SK-N-DZ (cell line): ENCODE measurements at places on chromosomes 13 and 19.
A peak's percentile ranks its signal among the peaks of the same experiment; 100 is the strongest.

DNA sequence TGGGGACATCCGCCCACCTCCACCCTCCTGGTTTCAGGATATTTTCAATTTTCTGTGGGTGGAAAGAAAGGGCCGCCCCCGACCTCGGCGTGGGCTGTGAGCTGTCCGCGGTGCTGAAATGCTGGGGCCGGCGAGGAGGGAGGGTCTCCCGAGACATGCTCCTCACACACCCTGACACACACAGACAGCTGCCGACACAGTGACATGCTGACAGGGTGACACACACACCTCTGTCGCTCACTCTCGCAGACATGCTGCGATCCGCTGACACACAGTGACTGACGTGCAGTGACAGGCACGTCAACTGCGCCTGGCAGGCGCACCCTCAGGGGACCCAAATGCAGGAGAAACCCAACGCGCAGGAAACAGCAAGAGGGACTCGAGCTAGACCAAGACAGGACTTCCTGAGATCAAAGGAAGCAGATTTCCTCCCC, 25.1 kb upstream of the MEIS3 start:
- DNase-seq = no peak

DNA sequence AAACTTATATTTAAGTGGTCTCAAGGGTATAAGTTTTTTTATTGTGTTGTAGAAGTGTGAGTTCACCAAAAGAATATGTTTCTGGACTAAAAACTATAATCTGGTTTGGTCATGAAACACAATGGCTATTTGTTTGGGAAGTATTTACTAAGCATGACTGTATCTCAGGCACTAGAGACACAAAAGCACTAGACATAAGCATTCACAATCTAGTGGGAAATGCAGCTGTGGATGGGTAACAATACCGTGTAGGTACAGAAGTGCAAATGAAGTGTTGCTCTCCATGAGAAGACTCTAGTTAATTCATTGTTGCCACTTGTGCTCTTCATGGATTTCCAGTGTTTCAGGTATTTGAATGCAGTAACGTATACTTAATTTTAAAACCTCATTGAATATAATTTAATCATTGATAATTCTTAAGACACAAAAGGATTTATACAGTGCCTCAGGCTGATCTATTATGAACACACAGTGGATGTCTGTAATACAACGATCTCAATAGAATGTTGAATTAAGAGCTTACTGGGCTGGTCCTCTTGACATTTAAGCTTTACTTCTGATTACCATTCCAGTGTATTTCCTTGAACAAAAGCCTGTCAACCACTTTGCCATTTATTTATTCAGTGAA, 50.9 kb downstream of the TPT1 start:
- DNase-seq = no peak

DNA sequence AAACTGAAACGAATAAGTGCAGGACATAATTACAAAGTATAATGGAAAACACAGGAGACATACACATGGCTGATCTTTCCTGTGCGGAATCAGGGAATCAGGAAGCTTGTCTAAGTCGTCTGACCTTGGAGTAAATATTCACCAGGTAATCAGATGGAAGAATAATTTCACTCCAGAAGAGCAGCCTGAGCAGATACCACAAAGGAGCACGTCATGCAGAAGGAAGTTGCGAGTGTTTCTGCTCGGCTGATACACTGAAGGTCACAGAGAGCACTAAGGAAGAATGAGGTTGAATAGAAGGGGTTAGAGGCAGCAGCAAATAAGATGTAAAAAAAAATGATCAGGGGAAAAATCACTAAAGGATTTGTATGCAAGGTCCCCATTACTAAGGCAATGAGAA, 122.3 kb upstream of the GPC6 start:
- no peak for DNase-seq

DNA sequence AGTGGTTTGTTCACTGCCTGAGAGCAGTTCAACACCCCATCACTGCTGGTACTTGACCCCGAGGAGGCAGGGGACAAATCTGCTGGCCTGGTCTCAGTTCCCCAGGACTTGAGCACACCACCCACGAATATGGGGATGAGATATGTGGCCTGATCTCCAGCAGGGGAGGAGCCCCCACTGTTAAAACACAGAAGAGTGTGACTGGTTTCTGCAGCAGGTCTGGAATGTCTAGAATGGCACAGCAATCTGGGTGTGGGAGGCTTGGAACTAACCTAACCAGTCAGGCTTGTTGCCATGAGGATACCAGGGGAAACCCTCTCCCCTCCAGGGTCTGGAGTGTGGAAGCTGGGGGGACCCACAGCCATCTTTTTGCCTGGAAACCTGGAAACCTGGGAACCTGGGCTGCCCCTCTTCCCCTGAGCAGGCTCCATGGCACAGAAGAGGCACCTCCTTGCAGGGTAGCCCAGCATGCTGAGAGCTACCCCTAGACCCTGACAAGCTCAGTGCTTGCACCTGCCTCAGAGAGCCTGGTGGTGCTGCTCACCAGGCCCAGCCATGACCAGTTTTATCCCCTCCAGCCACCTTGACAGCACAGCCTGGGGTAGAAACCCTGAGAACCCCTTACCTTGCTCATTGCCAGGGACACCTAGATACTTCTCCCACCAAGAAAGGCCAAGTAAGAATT, 273.8 kb downstream of the LIG4 start:
- no peak for DNase-seq

GRCh38 chr19:3189702-3190469, 4.2 kb downstream of the NCLN start:
- no peak for DNase-seq

- peak; percentile 9 for DNase-seq
These were observed 55.2 kb downstream of the XPO4 start for GRCh38 chr13:20847296-20847695.

DNA sequence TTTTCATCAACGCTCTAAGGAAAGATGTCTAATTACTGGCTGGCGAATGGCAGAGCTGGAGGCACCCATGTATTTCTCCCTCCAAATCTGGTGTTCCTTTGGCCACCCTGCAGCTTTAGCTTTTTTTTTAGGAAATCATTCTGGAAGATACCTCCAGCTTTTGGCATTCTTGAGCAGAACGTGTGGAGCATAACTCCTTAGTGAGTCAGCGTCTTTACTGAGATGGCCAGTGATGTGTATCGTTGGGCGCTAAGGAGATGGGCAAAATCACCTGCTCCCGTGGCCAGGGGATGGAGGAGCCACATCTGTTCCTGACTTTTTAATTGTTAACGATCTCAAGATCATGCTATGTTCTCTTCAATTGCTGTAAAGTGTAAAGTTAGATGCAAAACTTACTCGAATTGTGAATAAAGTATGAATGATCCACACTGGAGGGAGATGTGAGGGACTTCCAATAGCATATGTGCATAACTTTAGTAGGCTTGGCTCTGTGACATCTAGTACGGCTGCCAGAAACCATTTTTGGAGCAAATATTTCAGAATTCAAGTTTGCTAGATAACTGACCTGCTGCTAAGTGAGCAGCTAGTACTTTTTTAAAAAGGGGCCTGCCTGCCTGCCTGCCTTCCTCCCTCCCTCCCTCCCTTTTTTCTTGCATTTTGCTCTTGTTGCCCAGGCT, 24.4 kb upstream of the C1QTNF9 start:
- no peak for DNase-seq

- DNase-seq = no peak
These were observed 535.9 kb downstream of the GPC5 start for GRCh38 chr13:91934354-91934753.

- DNase-seq = no peak
These were observed 167.1 kb downstream of the LMO7 start for GRCh38 chr13:75803164-75803611.

- DNase-seq = no peak
These were observed 29.5 kb downstream of the UPF1 start for GRCh38 chr19:18861235-18861634.
